ENCODE measurements at places on chromosomes 3 and 15.

- DNase-seq = no peak
These were observed 219.7 kb downstream of the CD47 start for GRCh38 chr3:107870943-107871638.

- DNase-seq = no peak
These were observed 72.7 kb downstream of the SPSB4 start for GRCh38 chr3:141123677-141124410.

DNA sequence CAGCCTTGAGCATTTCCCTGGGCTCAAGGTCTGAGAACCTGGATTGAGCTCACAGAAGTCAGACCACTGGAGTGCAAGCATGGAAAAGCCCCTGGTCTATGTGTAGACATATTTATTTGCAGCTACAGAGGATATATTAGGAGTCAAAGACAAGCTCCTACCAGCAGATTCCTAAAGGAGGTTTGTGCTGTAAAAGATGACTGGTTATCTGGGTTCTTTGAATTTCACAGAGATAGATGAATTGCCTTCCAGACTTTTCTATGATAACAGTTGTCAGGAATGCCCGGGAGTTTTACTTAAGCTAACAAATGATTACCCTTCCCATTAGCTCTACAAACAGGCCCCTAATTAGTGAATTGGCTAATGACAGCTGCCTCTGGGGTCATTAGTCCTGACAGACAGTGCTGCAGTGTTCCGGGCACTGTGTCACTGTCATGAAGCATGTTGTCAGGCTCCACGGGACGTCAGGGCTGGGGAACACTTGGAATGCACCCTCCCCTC, 48.8 kb upstream of the PLXNA1 start:
- no peak for DNase-seq

DNA sequence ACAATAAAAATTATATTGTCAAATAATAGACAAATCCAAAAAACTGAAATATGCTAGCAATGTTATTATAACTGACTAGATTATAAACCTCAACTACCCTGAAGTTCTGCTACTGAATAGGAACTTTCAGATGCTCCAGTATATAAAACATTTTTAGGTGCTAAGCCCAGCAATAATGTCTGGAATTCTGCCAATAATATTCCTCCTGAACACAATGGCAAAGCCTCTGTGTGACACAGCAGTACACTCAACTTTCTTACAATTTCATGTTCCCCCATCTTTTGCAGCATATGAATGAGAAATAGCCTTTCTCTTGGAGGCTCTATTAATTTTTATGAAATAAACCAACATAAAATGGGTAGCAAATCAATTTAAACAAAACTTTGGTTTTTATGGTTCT, 29.5 kb downstream of the ATOSA start:
- DNase-seq = no peak

GRCh38 chr3:9088441-9089353, 125.4 kb upstream of the RAD18 start:
- no peak for DNase-seq

DNA sequence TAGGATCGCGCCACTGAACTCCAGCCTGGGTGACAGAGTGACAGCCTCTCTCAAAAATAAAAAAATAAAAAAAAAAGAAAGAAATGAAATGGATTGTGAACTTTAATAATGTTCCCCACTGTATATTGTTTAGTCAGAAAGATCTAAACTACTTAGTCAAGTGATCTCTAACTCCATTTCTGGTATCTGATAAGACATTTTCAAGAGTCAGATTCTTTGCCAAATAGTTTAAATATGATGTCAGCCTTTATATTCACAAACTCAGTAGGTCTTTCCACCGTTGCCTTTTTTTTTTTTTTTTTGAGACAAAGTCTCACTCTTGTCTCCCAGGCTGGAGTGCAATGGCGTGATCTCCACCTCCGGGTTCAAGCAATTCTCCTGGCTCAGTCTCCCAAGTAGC, 29.0 kb upstream of the OSBPL11 start:
- no peak for DNase-seq

DNA sequence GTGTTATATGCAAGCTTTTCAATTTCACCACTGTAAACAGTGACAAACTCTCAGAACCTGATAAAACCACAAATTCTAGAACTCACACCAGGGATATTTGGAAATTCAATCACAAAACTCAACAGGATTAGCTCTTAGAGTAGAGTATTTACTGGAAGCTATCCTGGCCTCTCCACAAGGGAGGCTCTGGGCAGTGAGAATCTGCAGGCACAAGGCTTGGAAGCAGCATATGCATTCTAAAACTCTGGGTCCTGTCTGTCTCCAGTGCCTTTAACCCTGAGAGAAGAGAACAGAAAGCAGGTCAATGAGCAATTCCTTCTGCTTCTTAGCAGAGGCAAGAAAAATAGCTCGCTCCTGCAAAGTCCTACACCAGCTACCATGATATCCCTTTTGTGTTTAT, 23.4 kb downstream of the PLSCR4 start:
- no peak for DNase-seq

- DNase-seq = no peak
These were observed 16.4 kb upstream of the SLC35G2 start for GRCh38 chr3:136802481-136802996.

GRCh38 chr3:115284980-115285379, 137.9 kb upstream of the ZBTB20 start:
- no peak for DNase-seq

DNA sequence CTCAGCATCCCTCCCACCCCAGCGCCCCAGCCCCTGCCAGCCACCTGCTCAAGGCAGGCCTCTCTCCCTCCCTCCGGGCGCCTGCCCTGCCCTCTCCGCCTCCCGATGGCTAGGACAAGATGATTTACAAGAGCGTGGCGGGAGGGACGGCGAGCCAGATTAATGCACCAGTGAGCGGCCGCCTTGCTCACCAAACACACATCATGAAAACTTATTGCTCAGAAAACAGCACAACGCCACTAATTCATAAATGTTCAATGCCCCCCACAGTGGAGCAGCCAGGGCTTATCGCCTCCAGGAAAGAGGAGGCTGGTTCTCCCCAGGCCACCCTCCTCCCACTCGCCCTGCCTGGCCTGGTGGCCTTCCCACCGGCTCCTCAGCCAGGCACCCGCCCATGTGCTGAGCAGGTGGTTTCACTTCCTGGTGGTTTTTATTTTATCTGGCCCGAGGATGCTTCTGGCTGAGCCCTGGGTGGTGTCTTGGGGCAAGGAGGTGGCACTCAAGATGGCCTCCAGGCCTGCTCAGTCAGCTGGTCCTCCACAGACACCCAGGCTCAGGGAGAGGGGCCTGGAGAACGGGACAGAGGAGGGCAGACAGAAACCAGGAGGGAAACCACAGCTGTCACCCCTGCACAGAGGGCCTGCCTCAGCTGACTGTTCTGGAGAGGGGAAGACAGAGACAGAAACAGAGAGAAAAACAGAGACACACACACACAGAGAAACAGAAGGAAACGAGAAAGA, 284.9 kb downstream of the UACA start:
- no peak for DNase-seq

DNA sequence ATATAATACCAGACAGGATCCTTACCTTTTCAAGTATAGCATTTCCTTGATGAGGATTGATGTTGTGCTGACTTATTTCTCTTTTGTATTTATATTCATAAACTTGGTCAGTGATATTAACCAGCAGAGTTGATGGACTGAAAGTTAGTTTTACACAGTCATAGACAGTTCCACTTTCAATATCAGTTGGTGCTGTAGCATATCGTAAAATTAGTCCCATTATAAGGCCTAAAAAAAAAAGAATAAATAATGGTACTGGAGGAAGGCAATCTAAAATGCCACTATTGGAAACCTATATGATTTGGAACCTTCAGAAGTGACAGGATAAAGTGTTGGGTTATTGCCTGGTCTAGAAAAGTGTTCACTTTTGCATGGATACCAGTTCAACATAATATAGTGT, 16.3 kb downstream of the SLC9A9 start:
- no peak for DNase-seq

- no peak for DNase-seq
These were observed 43.8 kb upstream of the RAB6B start for GRCh38 chr3:133939463-133939835.

- no peak for DNase-seq
These were observed 69.4 kb downstream of the SLCO3A1 start for GRCh38 chr15:91922646-91923547.

DNA sequence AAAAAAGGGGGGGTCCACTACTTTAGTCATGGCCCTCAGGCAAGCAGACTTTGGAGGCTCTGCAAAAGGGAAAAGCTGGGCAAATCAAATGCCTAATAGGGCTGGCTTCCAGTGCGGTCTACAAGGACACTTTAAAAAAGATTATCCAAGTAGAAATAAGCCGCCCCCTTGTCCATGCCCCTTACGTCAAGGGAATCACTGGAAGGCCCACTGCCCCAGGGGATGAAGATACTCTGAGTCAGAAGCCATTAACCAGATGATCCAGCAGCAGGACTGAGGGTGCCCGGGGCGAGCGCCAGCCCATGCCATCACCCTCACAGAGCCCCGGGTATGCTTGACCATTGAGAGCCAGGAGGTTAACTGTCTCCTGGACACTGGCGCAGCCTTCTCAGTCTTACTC, 15.3 kb downstream of the ZMAT3 start:
- DNase-seq = no peak

- DNase-seq = no peak
These were observed 66.1 kb downstream of the FILIP1L start for GRCh38 chr3:100048248-100048647.

DNA sequence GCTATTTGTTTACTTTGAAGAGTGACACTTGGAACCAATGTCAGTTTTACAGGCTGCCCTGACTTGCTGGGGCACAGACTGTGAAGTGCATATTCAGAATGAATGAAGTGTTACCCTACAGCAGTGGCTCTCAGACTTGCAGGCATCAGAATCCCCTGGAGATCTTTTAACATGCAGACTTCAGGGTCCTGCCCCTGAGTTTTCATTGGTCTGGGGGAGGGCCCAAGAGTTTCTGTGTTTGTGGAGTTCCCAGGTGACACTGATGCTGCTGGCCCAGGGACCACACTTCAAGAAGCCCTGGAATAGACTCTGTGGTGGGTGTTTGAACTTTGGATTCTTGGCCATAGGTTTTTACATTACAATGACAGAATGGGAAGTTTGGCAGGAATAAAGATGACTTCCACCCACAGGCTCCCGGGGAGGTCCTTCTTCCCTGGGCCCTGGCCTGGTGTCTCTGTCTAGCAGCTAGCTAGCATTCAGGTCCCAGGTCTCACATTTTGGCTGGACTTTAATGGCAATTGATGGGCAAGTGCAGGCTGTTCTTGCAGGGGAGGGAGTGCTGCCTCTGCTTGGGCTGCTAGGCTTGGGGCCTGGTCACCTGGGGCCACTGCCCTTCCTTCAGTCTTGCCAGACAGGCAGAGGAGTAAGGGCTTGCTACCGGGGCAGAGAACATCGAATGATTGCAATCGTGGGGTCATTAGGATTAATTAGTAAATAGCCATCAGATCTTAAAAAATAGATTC, 149.0 kb downstream of the APBA2 start:
- DNase-seq = no peak
